ENCODE measurements at places on chromosomes 16 and 17.

GRCh38 chr17:51598824-51599223 is 338.5 kb downstream of the UTP18 start:
- no peak for DNase-seq

- DNase-seq, result no peak
Measured at GRCh38 chr16:89034573-89034961, 57.6 kb upstream of the CBFA2T3 start.

- DNase-seq, result no peak
Measured at GRCh38 chr17:63993368-63993985, 4.7 kb upstream of the PRR29 start.

DNA sequence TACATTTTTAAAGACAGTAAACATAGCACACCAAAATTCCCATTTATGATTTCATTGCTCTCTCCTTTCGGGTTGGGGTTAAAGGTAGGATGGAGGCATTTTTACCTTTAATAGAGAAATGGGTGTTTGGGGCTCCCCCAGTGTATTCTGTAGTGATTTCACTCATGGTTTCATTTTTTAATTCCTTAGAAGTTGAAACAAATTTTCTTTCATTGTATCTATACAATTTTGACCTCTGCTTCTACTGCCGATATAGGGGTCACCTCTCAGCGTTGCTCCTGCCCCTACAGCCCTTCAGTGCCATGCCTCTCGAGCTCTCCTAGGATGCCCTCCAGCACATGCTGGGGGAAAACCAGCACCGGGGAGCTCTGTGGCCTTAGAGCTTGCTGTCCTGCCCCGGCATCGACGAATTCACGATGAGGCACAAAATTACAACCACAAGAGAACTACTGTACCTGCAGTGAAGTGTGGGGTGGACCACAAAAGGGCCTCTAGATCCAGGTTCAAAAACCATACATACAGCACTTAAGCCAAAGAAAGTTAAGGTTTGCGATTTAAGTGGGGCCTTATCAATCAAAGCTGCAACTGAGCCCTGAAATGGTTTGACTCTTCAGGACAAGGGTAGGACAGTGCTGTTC is 39.3 kb downstream of the LITAFD start:
- no peak for DNase-seq

GRCh38 chr17:82412535-82413520 is 5.3 kb upstream of the HEXD start:
- no peak for DNase-seq

- no peak for DNase-seq
Measured at GRCh38 chr16:80390871-80391489, 149.8 kb upstream of the DYNLRB2 start.

DNA sequence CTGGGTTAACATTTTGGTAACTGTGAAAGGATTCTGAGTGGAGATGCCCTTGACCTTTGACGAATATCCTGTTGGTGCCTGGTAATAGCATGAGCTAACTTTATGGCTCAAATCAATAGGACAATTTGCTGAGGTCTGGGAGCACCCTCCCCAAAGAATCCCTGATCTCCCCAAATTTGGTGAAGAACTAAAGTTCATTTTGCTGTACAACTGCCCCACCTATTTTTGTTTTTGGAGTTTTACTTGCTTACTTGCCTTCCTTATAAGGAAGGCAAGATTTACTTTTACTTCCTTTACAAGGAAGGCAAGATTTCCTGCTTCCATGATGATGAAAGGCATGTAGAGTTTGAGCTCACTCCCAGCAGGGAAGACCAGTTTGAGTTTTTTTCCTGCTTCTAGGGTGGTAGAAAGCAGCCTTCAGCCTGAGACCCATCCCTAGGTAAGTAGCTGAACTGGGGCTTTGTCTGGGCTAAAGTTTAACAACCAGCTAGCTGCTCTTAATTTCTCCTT is 2.8 kb downstream of the KRTAP4-9 start:
- DNase-seq, result no peak

GRCh38 chr16:72985148-72985941 is 62.6 kb downstream of the ZFHX3 start:
- no peak for DNase-seq

DNA sequence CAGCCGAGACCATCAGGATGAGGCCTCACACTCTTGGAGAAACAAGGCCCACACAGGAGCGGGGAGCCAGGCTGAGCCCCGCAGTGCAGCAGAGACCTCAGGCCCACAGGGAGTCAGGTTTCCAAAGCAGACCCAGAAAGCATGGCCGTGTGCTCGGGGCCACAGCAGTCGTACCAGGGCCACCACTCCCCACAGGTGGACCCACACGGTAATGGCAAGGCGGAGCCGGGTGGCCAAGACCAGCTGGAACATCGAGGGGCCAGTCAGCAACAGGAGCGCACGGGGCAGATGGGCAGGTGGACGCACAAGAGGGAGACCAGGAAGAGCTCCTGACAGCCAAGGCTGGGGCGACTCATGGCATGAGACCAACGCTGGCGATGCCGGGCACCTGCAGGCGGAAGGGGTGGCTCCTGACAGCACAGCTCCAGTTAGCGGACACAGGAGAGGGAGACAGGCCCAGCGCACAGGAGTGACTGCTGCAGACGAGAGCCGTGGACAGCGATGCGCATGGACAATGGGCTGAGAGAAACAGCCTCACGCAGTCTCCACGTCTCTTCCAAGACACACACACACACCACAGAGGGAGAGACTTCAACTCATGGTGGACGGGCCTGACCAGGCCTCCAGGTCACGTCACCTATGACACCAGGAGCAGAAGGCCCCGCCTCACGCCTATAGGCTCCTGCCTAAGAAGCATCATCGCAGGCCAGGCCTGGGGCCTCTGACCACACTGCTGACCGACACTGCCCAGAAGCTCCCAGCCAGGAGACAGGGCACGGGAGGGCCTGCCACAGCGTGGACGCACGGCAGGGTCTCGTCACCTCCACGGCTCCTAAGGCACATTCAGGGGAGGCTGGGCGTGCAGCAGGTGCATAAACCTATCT is 58.6 kb downstream of the ZNF778 start:
- DNase-seq, result no peak

GRCh38 chr17:59829217-59830006 is 63.3 kb downstream of the TUBD1 start:
- DNase-seq, result no peak

GRCh38 chr17:34391241-34391640 is 28.2 kb upstream of the CCL1 start:
- DNase-seq, result no peak

DNA sequence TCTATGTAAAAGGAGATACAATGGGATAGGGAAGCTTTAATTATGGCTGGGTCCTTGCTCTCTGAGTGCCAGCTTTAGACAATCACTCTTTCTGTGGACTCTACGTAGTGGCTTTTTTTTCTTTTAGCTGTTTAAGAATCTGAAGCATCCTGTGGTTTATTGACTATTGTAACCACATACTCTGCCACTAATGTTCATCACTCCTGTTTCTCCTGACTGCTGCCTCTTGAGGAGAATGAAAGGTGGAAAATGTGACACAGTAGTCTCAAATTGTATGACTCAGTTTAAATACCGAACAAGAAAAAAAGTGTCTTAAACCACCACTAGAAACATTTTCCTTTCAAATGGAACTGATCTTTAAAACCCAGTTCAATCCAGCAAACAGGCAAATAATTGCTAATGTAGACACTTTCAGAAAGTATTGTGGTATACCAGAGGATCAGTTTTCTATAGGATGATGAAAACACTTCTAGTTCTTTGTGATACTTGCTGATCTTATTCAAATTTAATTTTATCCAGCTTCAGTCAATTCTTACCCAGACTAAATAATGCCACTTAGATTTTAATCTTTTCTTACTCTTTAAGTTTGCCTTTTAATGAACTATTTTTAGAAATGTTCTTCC is 302.7 kb upstream of the PMFBP1 start:
- DNase-seq, result no peak

DNA sequence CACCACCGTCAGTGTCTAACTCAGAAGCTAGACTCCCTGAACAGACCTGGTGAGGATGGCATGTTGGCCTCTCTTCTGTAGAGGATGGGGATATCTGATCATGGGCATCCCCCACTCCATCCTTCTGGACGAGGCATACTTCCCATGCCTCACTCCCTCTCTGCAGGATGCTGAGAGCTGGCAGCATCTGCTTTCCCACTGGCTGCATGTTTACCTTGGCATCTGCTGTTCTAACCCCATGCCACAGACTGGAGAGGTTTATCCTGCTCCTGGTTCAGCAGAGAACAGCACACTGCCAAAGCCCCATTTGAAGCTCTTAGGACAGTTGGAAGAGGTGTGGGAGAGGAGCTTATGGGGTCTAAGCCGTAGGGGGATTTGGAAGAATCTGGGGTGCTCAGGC is 46.0 kb downstream of the YPEL2 start:
- DNase-seq, result no peak

Data from stimulated activated CD4-positive, alpha-beta T cell treated with anti-CD3 and anti-CD28 coated beads, Interleukin-1b, Interleukin-23, amount 100 ng/mL, for 4 hours (primary cell).